ENCODE measurements at places on chromosomes 7 and 10.
A peak's percentile ranks its signal among the peaks of the same experiment; 100 is the strongest.

DNA sequence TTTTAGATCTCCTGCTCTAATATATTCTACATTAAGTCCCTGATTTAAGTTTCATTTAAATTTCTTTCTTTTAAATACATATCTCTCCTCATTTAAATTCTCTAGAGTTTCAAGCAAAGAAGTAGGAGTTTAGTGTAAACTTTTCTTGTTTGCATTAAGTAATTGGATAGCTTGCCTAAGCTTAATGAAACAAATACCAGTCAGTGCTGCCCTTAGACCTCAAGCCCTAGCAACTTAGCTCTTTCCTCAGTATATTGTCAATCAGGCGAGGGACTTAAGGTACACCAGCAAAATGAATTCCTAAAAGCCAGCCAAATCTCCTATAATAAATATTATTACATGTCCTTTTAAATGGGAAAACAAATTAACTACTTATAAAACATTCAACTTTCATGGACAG, 101.5 kb downstream of the CHCHD3 start:
- no peak for DNase-seq

DNA sequence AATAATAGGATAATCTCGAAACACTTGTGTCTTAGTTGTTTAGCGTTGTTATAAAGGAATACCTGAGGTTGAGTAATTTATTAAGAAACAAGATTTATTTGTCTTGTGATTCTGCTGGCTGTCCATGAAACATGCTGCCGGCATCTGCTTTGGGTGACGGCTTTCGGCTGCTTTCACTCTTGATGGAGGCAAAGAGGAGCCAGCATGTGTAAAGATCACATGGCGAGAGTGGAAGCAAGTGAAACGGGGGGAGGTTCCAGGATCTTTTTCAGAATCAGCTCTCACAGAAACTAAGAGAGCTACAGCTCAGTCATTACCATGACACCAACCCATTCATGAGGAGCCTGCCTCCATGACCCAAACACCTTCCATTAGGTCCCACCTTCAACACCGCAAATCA, 402.8 kb downstream of the CDC14C start:
- no peak for DNase-seq

DNA sequence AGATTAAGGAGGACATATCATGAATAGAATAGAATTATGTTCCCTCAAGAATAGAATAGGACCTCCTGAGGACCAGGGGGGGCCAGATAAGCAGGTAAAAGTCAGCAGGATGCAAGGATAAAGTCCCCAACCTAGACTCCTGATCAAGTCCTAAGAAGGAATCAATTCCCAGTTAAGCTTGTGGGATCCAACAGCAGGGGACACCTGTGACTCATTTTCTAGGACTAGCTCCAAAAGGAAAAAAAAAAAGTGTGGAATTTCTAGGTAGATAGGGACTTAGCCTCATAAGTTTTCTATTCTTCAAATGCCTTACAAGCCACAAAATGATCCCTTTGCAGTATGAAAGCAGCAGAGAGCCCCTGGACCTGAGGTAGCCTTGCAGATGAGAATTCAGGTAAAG, 336.2 kb downstream of the WDR11 start:
- no peak for DNase-seq

DNA sequence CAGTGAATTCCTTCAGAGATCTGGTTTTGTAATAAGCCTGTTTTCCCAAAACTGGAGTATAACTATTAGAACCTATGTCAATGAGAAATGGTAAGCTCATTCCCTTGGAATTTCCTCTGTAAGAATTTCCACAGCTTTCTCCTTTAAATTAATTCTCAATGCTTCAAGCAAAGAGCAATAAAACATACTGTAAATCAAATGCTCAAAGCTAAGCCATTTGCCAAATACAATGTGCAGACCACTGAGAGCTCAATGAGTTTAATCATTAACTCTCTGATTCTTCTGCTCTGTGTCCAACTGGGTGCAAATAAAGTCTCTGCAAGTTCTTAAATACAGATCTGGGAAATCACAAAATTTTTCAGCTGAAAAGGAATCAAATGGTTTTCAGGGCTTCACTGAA, 227.6 kb upstream of the IMMP2L start:
- DNase-seq: no peak

DNA sequence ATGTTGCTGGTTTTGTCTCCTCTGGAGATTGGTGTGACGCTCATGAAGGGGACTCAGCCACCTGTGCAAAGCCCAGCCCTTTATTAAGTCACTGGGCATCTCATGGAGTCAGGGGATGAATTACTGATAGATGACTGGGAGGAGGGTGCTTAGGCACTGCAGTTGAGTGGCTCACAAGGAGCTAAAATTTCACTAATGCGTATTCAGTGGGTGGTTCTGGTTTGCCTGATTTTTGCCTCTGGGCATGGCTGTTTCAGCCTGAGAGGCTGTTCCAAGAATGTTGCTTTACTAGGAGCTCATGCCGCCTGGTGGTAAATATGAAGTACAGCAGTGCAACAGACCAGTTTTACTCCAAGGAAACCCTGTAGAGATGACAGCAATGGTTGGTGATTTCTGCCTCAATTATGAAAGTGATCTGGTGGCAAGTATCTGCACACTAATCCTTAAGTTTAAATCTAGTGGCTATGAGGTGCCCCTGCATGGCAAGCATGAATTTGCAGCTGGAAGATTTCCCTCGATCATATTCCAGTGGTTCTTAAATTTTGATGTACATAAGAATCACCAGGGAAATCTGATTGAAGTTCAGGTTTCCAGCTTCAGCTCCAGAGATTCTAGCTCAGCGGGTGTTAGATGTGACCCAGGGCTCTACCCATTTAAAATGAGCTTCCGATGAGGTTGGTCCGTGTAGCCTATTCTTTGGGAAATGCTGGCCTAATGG, 19.9 kb downstream of the ACTA2 start:
- DNase-seq: peak; percentile 69

- DNase-seq: no peak
Measured at GRCh38 chr10:124025152-124025551, 68.2 kb downstream of the CHST15 start.

- no peak for DNase-seq
Measured at GRCh38 chr10:142371-142770, 7.1 kb downstream of the ZMYND11 start.

- DNase-seq: peak; percentile 31
Measured at GRCh38 chr10:114045136-114046086, 1.7 kb downstream of the ADRB1 start.

DNA sequence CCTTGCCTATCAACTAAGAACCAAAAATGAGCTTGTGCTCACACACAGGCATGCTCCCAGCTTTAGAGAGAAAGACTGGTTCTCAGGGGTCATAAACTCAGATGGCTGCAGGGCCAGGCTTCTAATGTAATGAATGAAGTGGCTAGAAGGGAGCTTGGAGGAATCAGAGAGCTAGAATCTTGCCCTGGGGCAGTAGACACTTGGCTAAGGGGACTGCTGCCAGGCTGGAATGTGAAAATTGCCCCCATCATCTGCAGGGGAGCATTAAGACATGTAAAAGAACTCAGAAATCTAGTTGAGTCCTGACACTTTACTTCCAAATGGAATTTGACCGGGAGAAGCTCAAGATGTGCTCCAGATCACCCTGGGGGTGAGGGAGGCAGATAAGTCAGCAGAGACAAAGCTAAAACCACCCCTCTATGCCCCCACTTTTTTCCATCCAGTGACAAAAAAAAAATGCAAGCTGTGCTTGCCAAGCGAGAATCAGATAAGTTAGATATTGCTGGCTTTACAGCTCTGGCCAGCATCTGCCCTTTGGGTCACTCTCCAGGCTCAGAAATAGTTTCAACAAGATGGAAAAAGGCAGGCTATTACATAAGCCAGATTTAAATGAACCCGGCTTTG, 2.3 kb upstream of the SLC16A9 start:
- DNase-seq: no peak

DNA sequence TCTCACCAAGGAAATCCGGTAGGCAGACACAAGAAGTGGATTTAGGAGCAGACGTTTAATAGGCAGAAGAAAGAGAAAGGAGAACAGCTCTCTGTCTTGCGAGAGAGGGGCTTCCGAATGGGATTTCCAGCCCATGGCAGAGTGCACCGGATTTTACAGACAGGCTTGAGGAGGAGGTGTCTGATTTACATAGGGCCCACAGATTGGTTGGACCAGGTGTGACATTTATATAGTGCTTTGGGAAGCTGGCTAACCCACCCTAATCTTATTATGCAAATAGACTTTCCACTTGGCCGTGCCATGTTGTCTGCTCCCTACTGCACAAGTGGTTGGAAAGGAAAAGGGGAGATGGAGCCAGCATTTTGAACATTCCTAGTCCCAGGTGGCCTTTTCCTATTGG, 57.8 kb downstream of the ANKMY2 start:
- DNase-seq: no peak

- DNase-seq: no peak
Measured at GRCh38 chr7:135341049-135341448, 107.4 kb downstream of the STRA8 start.

DNA sequence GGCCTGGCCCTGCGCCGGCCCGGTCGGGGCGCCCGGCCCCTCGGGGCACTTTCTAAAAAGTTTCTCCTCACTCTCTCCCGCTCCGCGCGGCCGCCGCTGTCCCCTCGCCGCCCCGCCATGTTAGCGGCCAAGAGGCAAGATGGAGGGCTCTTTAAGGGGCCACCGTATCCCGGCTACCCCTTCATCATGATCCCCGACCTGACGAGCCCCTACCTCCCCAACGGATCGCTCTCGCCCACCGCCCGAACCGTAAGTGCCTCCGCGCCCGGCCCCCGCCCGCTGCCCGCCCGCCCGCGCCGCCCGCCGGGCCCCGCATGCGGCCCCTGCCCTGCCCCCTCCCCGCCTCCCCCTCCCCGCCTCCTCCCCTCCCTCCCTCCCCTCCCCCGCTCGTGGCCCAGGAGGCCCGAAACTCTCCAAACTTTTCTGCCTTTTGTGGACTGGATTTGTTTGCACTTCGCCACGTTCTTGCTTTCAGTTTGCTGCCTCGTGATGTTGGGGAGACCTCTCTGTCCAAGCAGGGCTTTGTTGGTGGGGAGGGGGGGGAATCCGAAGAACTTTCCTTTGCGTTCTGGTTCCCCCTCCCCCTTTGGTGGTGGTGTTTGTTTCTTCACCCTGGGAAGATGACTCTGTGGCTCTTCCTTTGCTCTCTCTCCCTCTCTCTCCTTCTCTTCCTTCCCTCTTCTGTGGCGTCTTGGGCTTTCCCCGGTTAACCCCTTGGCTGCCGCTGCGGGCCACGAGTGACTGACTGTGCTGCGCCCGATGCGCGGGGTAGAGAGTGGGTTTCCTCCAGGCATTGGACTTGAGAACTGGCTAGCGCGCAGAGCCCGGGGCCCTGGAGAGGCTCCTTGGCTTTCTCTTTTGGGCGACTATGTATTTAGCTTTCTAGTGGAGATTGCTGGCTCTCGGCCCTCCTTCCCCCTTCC, 1.6 kb downstream of the TCF7L2 start:
- peak; percentile 87 for DNase-seq

GRCh38 chr10:123778719-123779517, 112.7 kb downstream of the CPXM2 start:
- no peak for DNase-seq

DNA sequence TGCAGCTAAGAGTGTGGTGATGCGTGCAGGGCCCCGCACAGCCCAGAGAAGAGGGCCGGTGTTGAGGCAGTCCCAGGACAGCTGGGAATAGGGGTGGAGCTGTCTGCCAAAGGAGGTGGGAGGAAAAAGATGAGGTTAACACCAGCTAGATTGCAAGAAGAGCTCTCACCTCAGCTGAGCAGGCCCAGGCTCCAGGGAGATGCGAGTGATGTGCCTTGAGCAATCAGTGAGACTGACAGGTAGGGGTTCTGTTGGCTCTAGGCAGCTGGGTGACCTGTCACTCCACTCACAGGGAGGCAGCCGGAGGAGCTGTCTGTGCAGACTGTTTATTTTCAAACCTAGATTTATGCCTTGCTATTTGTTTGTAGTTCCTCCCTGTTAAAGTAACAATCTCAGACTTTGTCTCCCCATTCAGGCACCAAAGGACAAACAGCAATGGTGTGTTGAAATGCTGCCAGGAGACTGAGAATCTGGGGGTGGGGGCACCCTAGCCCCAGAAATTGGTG, 205.1 kb upstream of the CXCL12 start:
- no peak for DNase-seq

DNA sequence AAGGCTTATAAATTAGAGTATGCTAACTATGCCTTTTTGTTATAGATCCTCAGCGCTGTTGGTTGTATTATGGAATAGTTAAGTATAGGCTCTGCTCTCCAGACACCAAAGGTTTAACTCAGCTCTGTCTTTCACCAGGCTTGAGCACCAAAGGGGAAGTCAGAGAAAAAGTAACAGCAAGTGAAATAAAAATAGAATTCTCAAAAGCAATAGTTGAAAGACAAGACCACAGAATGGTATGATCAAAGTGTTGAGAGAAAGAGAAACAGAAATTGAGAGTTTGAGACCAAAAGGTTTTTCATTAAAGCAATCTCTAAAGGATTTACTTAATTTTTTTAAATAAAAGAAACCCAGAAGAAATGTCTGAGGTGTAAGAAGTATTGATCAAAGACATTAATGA, 529.8 kb upstream of the C7orf33 start:
- no peak for DNase-seq

- no peak for DNase-seq
Measured at GRCh38 chr10:10891124-10892082, 126.3 kb upstream of the CELF2 start.

- DNase-seq: no peak
Measured at GRCh38 chr7:98203964-98204605, 7.2 kb upstream of the BHLHA15 start.

GRCh38 chr10:3882855-3883254, 97.8 kb upstream of the KLF6 start:
- DNase-seq: no peak

DNA sequence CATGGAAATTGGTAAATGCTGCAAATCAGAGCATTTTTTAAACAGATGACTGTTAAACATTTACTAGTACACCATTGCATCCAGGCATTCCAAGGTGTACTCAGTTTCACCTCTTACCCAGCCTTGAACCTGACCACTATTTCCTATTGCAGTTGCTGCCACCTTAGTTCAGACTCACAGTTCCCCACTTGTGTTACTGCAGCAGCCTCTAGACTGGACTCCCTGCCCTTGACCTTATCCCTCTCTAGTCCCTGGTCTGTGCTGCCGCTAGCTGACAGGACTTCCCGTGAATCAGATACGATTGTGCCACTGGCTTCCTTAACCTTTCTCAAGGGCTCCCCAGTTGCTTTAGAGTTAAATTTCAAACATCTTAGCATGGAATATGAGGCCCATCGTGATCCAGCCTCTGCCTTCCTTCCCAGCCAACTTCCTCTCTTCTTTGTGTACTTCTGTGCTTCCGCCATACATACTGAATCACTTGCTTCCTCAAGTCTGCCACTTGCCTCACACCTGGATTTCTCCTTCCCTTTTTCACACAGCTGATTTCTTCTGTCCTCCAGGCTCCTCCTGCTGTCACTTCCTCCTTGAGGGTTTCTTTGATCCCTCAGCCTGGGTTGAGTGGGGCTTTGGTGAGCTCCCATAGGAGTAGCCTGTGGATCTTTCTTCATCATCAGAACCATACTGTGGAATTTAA, 118.7 kb upstream of the GJD4 start:
- no peak for DNase-seq

DNA sequence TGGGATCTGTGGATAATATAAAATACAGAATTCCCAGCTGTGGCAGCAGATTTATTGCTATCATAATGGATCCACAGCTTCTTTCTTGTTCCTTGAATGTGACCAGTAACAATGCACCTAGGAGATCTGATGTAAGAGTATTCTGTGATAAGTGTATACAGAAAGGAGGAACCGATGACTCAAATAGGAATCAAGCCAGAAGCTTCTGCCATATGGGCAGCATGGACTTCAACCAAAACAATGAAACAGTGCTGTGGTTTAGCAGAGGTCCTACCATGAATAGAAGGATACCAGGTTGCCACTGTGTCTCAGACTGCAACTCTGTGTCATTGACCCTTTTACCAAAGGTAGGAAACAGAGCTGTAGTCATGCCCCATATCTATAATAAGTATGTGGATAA, 81.8 kb downstream of the PTPRZ1 start:
- DNase-seq: no peak

Measured in SJSA1 (cell line).